ENCODE measurements at places on chromosomes 11 and 22. TPM values are rescaled to one million over a fixed set of nuclear protein-coding genes. Genes with fewer than 3 reads are reported as not detected.
A peak's percentile ranks its signal among the peaks of the same experiment; 100 is the strongest.

GRCh38 chr11:65546217-65546958 lies 11.8 kb downstream of the LTBP3 start:
- no peaks in the 10 kb centered on the region for H3K27me3 ChIP-seq
- H3K4me3 ChIP-seq = peak overlapping the region; percentile 57
- peaks cover 28% of the 10 kb centered on the region for H3K36me3 ChIP-seq
- peak; percentile 96 for DNase-seq

GRCh38 chr11:62544581-62545436 lies 1.8 kb downstream of the AHNAK start:
- H3K27me3 ChIP-seq = no peaks in the 10 kb centered on the region
- peaks cover 4% of the 10 kb centered on the region for H3K36me3 ChIP-seq
- H3K27ac ChIP-seq = peak overlapping the region; percentile 97

DNA sequence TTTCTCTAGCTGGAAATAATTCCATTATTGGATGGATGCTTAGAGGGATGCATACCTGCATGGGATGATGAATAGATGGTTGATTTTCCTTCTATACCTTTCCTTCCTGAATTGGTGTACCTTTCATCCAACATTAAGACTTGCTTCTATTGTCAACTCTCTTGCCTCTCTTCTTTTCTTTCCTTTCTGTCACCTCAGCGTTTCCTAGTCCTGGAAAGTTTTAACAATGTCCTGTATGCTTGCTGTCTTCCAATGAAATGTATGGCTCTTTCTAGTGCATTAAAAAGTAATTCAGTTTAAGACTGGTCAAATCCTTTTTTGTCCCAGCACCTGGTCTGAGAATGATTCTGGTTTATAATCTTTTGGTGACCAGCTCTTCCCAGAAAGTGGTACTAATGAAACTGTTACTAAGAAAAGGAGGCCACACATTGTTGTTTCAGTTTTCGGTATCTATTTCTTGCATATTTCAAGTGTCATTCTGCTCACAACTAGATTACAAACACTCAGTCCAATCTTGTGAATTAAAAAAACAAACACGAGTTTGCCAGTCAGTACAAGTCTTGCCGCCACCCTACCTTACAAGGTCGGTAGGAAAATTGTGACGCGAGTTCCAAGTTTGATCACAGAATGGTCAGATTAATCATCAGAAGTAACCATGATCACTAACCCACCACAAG lies 8.0 kb downstream of the POU2AF1 start:
- no peak overlapping the region for H3K27ac ChIP-seq
- H3K4me3 ChIP-seq = no peak overlapping the region
- H3K36me3 ChIP-seq = no peaks in the 10 kb centered on the region

DNA sequence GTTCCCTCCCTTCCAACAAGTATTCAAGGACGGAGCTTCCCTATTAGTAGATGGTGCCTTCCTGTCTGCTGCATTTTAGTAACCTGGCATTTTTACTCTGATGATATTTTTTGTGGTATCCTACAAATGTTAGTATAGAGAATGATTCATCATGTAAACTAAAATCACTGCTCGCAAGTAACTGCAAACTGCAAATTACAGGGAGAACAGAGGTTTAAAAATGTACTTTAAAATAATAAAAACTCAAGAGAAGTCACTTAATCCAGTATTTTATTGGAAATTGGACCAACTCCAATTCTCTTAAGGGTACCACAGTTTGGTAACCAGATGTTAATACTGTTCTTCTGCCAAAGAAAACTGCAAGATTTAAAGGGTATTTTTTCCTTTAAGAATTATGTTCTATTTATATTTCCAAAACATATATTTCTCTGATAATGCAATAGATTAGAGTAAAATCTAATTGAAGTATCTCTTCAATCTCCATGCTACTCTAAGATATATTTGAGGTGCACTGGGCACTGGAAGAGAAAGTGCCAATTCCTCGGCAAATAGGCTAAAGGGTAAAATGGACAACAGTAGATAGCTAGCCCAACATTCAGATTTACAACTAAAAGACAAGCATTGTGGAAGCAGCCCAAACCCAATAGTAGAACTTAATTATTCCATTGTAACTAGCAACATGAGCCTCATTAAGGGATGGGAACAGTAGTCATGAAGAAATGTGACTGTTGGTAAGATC lies 298.0 kb downstream of the TTC28 start:
- DNase-seq = no peak
- no peaks in the 10 kb centered on the region for H3K36me3 ChIP-seq
- no peaks in the 10 kb centered on the region for H3K4me1 ChIP-seq

CABP4 gene
- 4.0 TPM for total RNA-seq

CNGA4 gene
- 3.8 TPM for total RNA-seq

GRCh38 chr11:6219359-6219758 lies 14.0 kb downstream of the C11orf42 start:
- peak overlapping the region; percentile 32 for H3K27ac ChIP-seq
- peaks cover 9% of the 10 kb centered on the region for H3K4me1 ChIP-seq
- DNase-seq = no peak
- H3K36me3 ChIP-seq = peaks cover 94% of the 10 kb centered on the region

DNA sequence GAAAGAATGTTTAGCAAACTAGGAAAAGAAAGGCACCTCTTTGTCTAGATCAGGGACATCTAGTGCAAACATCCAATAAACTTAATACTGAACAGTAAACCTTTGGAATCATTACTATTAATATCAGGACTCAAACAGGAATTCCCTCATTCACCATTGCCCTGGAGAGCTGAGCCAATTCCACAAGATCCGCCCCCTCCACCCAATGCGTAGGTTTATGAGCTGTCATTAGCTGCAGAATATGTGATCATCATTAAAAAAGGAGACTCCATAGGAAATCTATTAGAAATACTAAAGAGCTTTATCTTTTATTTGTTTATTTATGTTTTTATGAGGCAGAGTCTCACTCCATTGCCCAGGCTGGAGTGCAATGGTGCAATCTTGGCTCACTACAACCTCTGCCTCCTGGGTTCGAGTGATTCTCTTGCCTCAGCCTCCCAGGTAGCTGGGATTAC lies 5.5 kb downstream of the IL17REL start:
- DNase-seq = no peak
- peaks cover 4% of the 10 kb centered on the region for H3K4me1 ChIP-seq
- no peaks in the 10 kb centered on the region for H3K36me3 ChIP-seq
- H3K27ac ChIP-seq = no peak overlapping the region
- no peak overlapping the region for H3K4me3 ChIP-seq

DNA sequence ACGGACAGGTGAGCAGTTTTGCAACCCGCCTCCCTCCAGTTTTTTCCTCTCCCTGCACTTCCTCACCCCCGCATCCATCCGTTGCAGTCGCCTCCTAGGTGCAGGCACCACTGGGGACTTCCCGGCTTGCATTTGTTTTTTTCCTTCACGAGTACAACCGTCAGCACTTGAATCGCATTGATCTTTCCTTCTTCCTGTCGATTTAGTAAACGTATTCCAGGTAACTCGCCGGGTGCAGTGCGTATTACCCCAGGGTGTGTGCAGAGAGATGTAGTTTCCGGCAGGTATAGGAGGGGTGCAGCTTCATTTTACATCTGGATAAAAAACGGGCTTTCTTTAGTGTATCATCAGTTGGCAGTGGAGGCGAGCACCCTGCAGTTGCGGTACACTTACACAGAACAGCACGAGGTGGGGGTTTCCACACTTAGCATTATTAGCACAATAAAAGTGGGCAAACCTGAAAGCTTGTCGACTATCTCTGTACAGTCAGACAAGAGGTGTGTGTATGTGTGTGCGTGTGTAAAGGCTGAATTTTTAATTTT lies at the start of gene SORL1-AS1:
TSS of gene SORL1-AS1 (minus strand) at position 359 of the 542 bp plus-strand sequence.
- peaks cover 35% of the 10 kb centered on the region for H3K4me1 ChIP-seq
- no peaks in the 10 kb centered on the region for H3K27me3 ChIP-seq
